ENCODE measurements at places on chromosomes 4 and X. TPM values are rescaled to one million over a fixed set of nuclear protein-coding genes. Genes with fewer than 3 reads are reported as not detected.

DNA sequence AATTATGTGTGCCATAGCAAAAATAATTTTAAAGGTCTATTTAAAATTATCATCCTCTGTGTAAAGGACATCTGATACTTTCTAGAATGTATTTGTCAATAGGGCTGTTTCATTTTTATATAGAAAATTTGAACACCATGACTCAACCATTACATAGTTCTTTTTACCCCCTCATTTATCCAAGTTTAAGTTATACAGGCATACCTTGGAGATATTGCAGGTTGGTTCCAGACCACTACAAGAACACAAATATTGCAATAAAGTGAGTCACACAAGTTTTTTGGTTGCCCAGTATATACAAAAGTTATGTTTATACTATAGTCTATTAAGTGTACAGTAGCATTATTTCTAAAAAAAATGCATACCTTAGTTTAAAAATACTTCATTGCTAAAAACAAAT is 130.4 kb downstream of the MSL3 start:
- no peak for DNase-seq

DNA sequence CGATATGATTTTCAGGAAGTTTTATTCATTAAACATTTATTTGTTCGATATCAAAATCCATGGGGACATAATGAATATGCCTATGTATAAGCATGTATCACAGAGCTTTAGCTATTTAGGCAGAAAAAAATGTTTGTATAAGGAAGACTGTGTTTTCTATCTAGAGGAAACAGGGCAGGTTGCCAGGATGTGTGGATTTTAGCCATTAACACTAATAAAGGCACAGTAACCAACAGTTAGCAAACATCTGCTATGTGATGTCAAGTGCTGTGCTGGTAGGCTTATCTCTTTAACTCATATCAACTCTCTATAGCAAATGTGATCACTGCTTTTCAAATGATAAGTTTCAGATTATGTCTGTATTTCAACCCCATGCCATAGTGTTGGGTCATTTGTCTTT is 708.9 kb upstream of the HS3ST1 start:
- no peak for DNase-seq

Gene HADH
- polyA plus RNA-seq = 110 TPM

GRCh38 chrX:120301960-120302359 is 9.3 kb downstream of the TMEM255A start:
- DNase-seq = no peak

GRCh38 chrX:113289503-113289902 is 448.9 kb upstream of the AMOT start:
- DNase-seq = no peak

Gene CD38
- 0.90 TPM for polyA plus RNA-seq

- DNase-seq = no peak
These were observed 175.7 kb upstream of the FMR1 start for GRCh38 chrX:147736045-147736444.

DNA sequence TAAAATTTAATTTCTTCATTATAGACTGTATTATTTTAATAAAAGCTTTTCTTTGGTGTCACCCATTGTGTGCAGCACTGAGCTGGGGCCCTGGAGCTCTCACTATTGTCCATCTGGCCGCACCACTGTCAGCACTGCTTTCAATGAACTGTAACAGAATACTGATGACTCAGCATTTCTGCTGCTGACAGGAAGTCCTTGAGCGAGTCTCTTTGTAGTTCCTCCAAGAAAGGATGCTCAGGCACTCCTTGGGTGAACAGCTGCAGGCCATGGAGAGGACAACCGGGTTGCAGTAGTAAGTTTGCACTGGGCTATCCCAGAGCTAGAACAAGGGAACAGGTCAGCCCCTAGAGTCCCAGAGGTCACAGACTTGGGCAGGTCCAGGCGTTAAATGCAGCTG is 81.6 kb downstream of the SORBS2 start:
- DNase-seq = no peak

Gene SPANXD
- polyA plus RNA-seq = not detected

All from left renal cortex interstitium (tissue), 4 donors.